ENCODE measurements at places on chromosomes 11 and 22. TPM values are rescaled to one million over a fixed set of nuclear protein-coding genes. Genes with fewer than 3 reads are reported as not detected.

DNA sequence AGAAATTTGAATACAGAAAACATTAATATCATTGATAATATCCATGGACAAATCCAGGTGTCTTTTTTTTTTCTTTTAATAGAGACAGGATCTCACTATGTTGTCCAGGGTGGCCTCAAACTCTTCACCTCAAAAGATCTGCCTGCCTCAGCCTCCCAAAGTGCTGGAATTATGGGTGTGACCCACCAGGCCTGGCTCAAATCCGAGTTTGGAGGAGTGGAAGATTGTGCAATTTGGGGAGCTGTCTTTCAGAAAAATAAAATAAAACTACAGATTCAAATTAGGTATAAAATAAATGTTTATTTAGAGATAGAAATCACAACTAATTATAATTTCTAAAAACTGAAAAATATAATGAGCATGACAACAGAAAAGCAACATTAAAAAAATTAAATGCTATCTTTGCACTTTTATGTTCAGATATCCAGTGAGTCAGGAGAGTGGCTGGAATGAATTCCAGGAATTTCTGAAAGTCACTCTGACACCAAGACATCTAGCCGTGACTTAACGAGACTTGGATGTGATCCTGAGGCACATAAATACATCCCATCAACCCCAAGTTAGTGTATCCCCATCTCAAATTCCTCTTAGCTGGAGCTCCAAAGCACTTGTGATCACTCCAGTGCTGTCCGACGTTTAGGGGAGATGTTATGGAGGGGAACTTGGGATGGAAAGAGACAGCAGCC is 128.6 kb upstream of the THY1 start:
- H3K27me3 ChIP-seq = no peaks in the 10 kb centered on the region
- no peak overlapping the region for H3K27ac ChIP-seq
- no peak overlapping the region for H3K4me3 ChIP-seq
- H3K36me3 ChIP-seq = no peaks in the 10 kb centered on the region
- H3K4me1 ChIP-seq = no peaks in the 10 kb centered on the region

GRCh38 chr11:61954106-61954850 is 4.1 kb downstream of the BEST1 start:
- peaks cover 36% of the 10 kb centered on the region for H3K27me3 ChIP-seq
- H3K4me1 ChIP-seq = no peaks in the 10 kb centered on the region
- no peak for ATAC-seq
- H3K36me3 ChIP-seq = peaks cover 27% of the 10 kb centered on the region
- H3K27ac ChIP-seq = no peak overlapping the region

GRCh38 chr11:94196363-94196762 is 67.7 kb downstream of the PANX1 start:
- H3K27me3 ChIP-seq = no peaks in the 10 kb centered on the region
- ATAC-seq = no peak
- no peak overlapping the region for H3K4me3 ChIP-seq
- H3K27ac ChIP-seq = no peak overlapping the region
- H3K4me1 ChIP-seq = no peaks in the 10 kb centered on the region
- H3K36me3 ChIP-seq = no peaks in the 10 kb centered on the region

- no peak overlapping the region for H3K27ac ChIP-seq
- H3K4me3 ChIP-seq = no peak overlapping the region
- no peaks in the 10 kb centered on the region for H3K27me3 ChIP-seq
- no peaks in the 10 kb centered on the region for H3K36me3 ChIP-seq
These were observed 41.7 kb downstream of the NARS2 start for GRCh38 chr11:78532991-78533390.

DNA sequence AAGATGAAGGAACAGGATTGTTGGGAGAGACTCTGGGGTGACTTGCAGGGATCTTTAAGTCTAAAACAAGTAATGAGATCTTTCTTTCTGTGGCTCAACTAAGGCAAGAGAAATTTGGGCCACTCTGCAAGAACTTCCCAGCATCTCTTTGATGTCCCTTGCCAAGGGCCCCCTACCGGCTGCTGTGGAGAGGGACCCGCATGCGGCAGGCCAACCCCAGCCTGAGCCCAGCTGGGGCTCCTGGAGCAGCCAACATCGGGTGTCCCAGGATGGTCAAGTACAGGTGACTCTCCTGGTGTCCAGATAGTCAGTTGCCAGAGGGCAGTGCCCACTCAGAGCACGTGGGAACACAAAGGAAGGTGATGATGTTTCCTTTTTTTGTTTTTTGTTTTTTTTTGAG is 363.2 kb downstream of the TBC1D22A start:
- H3K36me3 ChIP-seq = no peaks in the 10 kb centered on the region
- H3K27ac ChIP-seq = no peak overlapping the region
- no peaks in the 10 kb centered on the region for H3K27me3 ChIP-seq
- H3K4me1 ChIP-seq = no peaks in the 10 kb centered on the region

DNA sequence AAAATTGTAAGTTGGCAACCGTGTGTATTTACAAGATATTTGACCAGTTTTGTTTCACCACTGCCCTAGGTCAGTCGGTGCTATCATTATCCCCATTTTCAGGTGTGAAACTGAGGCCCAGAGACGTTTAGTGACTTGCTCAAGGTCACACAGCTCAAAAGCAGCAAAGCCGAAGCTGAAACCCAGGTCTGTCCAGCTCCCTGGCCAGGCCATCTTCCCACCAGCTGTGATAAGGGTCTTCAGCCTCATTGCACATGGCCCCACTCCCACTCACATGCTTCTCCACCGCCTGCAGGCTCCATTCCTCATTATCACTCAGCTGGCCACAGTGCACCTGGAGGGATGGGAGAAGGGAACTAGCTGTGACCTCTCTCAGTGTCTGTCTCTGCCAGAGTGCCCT is 83.2 kb downstream of the PDE2A start:
- no peak for ATAC-seq
- H3K27me3 ChIP-seq = peaks cover 27% of the 10 kb centered on the region
- H3K4me3 ChIP-seq = no peak overlapping the region

- H3K4me3 ChIP-seq = no peak overlapping the region
- peaks cover 19% of the 10 kb centered on the region for H3K4me1 ChIP-seq
- no peak overlapping the region for H3K27ac ChIP-seq
- ATAC-seq = no peak
- H3K27me3 ChIP-seq = no peaks in the 10 kb centered on the region
These were observed 125.6 kb upstream of the PITPNB start for GRCh38 chr22:28044546-28045173.

DNA sequence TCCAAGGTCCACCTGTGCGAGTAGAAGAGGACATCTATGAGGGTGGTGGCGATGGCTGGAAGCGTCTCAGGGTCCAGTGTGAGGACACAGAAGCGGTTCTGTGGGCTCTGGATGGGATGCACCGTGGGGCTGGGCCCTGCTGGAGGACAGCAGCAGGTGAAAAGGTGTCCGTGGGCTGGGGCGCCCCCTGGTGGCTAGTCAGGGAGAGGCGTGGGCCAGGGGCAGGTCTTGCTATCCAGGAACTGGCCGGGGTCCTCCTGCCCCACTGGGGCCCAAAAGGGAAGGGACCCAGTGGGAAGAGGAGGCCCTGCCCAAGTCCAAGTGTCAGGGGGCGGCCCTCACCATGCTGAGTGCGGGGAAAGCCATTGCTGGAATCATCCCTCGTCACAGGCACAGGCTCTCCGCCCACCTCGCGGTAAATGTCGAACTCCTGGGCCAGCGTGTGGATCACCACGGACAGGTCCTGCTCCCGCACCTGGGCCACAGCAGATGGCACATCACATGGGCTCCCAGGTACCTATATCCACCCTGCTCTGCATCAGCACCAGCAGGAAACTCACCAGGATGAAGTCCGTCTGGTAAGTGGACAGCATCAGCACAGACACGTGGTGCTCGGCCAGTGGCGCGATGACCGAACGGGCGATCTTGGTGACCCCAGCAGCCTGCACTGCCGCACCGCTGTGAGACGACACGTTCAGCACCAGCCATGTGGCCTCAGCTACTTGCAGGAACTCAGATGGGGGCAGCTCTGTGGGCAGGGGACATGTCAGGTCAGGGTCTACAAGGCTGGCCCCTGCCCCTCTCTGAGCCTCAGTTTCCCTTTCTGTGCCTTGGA is 2.3 kb downstream of the CASTOR1 start:
- ATAC-seq = no peak
- no peak overlapping the region for H3K27ac ChIP-seq
- no peaks in the 10 kb centered on the region for H3K27me3 ChIP-seq
- peaks cover 35% of the 10 kb centered on the region for H3K4me1 ChIP-seq
- H3K36me3 ChIP-seq = peaks cover 49% of the 10 kb centered on the region

DNA sequence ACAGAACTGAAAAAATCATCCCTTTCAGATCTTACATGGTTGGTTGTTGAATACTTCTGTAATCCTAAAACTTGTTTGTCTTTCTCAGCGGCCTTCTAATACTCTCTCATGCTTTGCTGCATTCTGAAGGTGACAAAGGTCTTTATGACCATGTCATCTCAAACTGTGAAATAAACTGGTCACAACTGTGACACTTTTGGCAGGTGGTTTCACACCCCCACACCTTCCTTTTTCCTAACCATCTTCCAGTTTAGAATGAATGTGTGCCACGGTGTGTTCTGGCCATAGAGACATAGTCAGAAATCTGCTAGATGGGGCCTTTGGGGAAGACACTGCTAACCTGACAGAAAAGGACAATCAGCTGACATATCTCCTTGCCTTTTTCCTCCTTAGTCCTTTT is 14.7 kb upstream of the RFPL3 start:
- no peak overlapping the region for H3K27ac ChIP-seq
- H3K4me1 ChIP-seq = no peaks in the 10 kb centered on the region

- ATAC-seq = no peak
- no peaks in the 10 kb centered on the region for H3K36me3 ChIP-seq
- no peak overlapping the region for H3K4me3 ChIP-seq
- no peaks in the 10 kb centered on the region for H3K4me1 ChIP-seq
These were observed 53.2 kb downstream of the SPON1 start for GRCh38 chr11:14015711-14016110.

- H3K36me3 ChIP-seq = no peaks in the 10 kb centered on the region
- no peak for ATAC-seq
- peaks cover 4% of the 10 kb centered on the region for H3K27me3 ChIP-seq
- no peaks in the 10 kb centered on the region for H3K4me1 ChIP-seq
These were observed 79.6 kb downstream of the CELSR1 start for GRCh38 chr22:46457502-46458488.

GRCh38 chr22:41177622-41178424 is 27.3 kb upstream of the L3MBTL2 start:
- H3K4me1 ChIP-seq = no peaks in the 10 kb centered on the region
- ATAC-seq = peak; percentile 9
- no peak overlapping the region for H3K4me3 ChIP-seq
- H3K36me3 ChIP-seq = peaks cover 3% of the 10 kb centered on the region
- no peaks in the 10 kb centered on the region for H3K27me3 ChIP-seq

DNA sequence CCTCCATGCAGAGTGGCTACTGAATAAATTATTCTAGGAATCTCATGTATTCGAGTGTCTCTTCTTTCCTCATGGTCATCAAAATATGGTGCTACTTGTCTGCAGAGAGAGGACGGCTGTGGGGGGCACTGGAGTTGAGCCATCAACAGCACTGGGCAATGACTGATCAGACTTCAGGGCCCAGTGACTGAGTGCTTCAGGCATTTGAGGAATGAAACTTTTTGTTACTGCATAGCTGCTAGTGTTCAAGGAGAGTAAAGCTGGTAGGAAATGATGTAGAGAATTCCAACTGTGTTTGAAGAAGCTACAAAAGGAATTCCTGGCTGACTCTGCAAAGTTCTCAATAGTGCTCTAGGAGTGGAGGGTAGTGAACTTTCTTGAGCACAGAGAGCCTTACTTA is 277.7 kb downstream of the CADM1 start:
- no peak overlapping the region for H3K27ac ChIP-seq
- no peaks in the 10 kb centered on the region for H3K36me3 ChIP-seq
- no peaks in the 10 kb centered on the region for H3K4me1 ChIP-seq

GRCh38 chr11:133212201-133212600 is 320.1 kb downstream of the OPCML start:
- no peak for ATAC-seq
- no peak overlapping the region for H3K27ac ChIP-seq
- H3K27me3 ChIP-seq = peaks cover 17% of the 10 kb centered on the region
- H3K4me3 ChIP-seq = no peak overlapping the region
- no peaks in the 10 kb centered on the region for H3K4me1 ChIP-seq
- H3K36me3 ChIP-seq = no peaks in the 10 kb centered on the region

DNA sequence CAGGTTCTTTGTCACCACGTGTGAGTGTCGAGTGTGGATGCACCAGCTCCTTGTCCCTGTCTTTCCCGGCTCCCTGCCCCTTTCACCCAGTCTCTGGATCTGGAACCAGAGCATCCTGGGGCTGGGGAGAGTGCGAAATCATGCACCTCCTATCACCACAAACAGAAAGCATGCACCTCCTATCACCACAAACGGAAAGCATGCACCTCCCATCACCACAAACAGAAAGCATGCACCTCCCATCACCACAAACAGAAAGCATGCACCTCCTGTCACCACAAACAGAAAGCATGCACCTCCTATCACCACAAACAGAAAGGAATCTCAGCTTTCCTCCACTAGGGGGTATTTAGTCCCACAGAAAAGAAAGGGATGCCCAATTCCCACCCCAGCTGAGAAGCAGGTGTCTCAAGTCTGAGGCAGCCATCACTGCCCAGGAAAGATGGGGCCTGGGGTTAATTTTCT is 5.9 kb upstream of the GLB1L3 start:
- H3K4me3 ChIP-seq = no peak overlapping the region
- peaks cover 66% of the 10 kb centered on the region for H3K27me3 ChIP-seq
- H3K4me1 ChIP-seq = no peaks in the 10 kb centered on the region
- no peak for ATAC-seq

GRCh38 chr22:36757668-36758211 is 18.2 kb downstream of the IFT27 start:
- H3K4me1 ChIP-seq = peaks cover 29% of the 10 kb centered on the region
- no peaks in the 10 kb centered on the region for H3K36me3 ChIP-seq
- peaks cover 38% of the 10 kb centered on the region for H3K27me3 ChIP-seq

The MAPK1 gene
- 70.8 TPM for total RNA-seq

The FJX1 gene
- 8.6 TPM for total RNA-seq

The EIF3D gene
- 244 TPM for total RNA-seq

The IGF2 gene
- total RNA-seq = 30.2 TPM
